GM20000 (cell line): ENCODE measurements at places on chromosomes 6 and 20.

DNA sequence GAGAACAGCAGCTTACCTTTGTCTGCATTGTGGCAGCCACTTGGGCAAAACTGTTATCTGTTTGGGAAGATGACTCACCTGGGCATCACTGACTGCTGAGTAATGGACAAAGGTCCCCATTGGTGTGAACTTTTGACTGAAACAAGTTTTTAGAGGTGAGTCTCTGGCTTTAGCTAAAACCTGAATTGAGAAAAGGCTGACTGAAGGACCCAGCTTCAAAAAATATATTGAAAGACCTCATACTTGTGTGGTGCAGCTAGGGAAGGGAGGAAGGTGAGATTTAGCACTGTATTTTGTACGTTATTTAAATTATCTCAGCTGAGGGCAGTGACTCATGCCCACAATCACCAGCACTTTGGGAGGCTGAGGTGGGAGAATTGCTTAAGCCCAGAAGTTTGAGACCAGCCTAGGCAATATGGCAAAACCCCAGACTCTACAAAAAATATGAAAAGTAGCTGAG lies 4.5 kb upstream of the CITED2 start:
- no peak for DNase-seq

DNA sequence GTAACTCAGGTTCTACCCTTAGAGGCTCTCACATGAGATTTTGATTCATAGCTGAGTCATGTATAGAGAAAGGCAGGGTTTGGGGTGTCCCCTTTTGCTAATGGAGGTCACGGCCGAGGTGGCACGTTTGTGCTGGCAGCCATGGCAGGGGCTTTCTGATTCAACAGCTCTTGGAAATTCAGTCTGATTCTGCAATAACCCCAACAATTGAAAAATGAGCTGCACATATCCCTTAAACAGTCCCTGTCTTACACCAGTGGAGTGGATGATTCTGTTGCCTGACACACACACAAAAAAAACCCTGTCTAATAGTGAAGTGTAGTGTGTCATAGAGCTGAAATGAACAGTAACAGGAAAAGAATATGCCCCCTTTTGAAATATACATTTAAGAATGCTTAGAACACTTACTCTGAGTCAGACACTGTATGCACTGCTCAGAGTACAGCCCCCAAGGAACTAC lies 40.4 kb upstream of the ARG1 start:
- DNase-seq, result peak; percentile 28

DNA sequence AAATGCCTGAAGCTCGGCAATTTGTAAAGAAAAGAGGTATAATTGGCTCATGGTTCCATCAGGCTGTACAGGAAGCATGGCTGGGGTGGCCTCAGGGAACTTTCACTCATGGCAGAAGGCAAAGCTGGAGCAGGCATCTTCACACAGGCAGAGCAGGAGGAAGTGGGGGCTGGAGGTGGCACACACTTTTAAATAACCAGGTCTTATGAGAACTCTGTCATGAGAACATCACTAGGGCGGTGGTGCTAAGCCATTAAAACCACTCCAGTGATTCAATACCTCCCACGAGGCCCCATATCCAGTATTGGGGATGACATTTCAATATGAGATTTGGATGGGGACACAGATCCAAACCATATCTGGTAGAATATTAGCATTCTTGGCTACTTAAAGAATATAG lies 345.2 kb downstream of the ARHGAP18 start:
- DNase-seq, result no peak

DNA sequence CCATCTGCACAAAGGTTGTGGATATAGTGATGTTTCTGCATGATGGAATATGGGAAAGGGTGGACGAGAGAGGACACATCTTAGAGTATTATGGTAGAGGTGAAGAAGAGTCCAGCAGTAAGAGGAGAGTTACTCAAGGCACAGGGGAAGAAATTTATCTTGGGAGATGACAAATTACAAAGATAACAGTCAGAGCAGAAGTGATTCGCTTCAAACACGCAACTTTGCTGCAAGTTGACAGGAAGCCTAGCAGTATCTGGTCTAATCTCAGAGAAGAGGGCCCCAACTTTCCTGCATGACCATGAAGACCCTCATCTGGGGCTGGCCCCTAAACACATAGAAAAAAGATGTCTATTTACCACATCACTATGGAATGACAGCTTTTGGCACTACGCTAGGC lies 1.2 kb upstream of the CALHM6 start:
- DNase-seq, result no peak

- no peak for DNase-seq
These were observed 2.4 kb upstream of the SALL4 start for GRCh38 chr20:51804754-51805153.

- no peak for DNase-seq
These were observed 48.4 kb upstream of the FRMD1 start for GRCh38 chr6:168127384-168127868.

- peak; percentile 49 for DNase-seq
These were observed 82.7 kb upstream of the FOXC1 start for GRCh38 chr6:1527073-1527457.

DNA sequence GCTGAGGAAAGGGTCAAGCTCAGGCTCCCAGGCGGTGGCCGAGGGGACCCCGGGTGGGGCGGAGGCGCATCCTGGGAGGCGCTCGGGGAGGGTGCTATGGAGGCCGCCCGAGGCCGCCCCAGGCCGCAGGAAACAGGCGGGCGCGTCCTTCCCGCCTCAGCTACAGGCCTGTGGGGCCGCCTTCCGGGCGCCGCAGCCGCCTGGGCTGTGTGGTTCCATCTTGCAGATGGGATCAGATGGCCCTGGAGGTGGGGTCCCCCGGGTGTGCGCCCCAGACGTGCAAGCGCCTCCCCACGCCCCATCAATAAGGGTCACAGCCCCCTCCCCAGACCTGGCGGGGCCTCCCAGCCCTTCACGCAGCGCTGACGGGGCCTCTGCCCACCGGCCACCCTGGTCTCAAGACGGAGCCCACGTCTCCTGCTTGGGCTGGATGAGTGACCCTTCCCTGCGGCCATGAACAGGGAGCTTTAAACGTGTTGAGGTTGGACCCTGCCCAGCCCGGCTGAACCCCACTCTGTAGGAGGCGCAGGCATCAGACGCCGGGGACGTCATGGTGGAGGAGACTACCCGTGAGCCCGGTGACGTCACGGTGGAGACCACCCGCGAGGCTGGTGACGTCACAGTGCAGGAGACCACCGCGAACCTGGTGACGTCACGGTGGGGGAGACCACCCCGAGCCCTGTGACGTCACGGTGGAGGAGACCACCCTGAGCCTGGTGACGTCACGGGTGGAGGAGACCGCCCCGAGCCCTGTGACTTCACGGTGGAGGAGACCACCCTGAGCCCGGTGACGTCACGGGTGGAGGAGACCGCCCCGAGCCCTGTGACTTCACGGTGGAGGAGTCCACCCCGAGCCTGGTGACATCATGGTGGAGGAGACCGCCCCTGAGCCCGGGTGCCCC lies 267.0 kb downstream of the DLL1 start:
- DNase-seq, result no peak
